ENCODE measurements at places on chromosomes 3 and 15. TPM values are rescaled to one million over a fixed set of nuclear protein-coding genes. Genes with fewer than 3 reads are reported as not detected.

- H3K27me3 ChIP-seq, result no peaks in the 10 kb centered on the region
- H3K4me1 ChIP-seq, result no peaks in the 10 kb centered on the region
- no peak for DNase-seq
- no peak overlapping the region for H3K4me3 ChIP-seq
- no peak overlapping the region for H3K27ac ChIP-seq
- H3K36me3 ChIP-seq, result no peaks in the 10 kb centered on the region
Measured at GRCh38 chr3:161879470-161879869, 382.9 kb downstream of the OTOL1 start.

GRCh38 chr3:146200461-146201220 lies 39.7 kb upstream of the PLOD2 start:
- H3K27ac ChIP-seq, result no peak overlapping the region
- DNase-seq, result no peak
- no peaks in the 10 kb centered on the region for H3K4me1 ChIP-seq
- H3K4me3 ChIP-seq, result no peak overlapping the region

DNA sequence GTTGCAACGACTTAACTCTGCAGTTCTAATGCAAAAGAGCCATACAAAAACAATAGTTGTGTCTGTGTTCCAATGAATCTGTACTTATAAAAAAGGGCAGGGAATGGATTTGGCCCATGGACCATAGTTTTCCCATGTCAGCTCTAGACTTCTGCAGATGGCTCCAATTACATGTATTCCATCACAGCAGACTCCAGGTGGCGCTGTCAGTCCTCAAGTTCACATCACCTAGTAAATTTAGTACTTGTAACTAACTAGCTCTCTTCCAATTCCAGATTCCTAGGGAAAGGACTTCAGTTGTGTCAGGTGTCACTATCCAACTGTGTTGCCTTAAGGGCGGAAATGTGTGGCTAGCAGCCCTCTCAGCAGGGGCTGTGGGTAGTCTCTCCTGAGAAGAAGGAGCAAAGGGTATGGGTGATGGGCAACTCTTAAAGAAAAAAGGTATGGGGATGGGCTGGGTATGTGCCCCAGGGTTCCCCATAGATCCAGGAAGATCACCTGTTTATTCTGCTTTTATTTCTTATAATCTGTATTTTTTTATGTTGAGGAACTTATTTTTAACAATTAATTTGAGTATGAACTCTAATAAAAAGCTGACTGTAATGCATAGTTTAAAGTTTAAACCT lies 36.2 kb downstream of the BBS4 start:
- peaks cover 12% of the 10 kb centered on the region for H3K36me3 ChIP-seq
- no peaks in the 10 kb centered on the region for H3K27me3 ChIP-seq
- DNase-seq, result peak; percentile 68
- no peaks in the 10 kb centered on the region for H3K4me1 ChIP-seq

GRCh38 chr3:170953736-170954135 lies 45.3 kb upstream of the EIF5A2 start:
- no peaks in the 10 kb centered on the region for H3K27me3 ChIP-seq
- H3K27ac ChIP-seq, result no peak overlapping the region
- H3K36me3 ChIP-seq, result no peaks in the 10 kb centered on the region
- H3K4me3 ChIP-seq, result no peak overlapping the region
- no peak for DNase-seq

DNA sequence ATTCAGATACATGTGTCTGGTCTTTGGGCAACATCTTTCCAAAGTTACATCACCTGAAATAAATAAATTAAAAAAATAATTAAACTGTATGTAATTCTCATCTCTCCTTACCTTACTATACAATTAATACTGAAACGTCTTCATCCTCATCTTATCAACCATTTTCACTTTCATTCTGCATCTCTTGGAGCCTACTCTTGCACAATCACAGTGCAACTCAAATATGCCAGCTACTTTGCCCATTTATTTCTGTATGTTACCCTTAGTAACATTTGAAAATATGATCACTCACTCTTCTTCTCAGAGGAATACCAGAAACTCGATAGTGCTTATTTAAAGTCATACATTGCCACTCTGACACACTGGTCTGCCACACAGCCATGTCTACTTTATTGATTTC lies 1357.1 kb upstream of the CADM2 start:
- H3K27me3 ChIP-seq, result no peaks in the 10 kb centered on the region
- DNase-seq, result no peak
- no peak overlapping the region for H3K27ac ChIP-seq

DNA sequence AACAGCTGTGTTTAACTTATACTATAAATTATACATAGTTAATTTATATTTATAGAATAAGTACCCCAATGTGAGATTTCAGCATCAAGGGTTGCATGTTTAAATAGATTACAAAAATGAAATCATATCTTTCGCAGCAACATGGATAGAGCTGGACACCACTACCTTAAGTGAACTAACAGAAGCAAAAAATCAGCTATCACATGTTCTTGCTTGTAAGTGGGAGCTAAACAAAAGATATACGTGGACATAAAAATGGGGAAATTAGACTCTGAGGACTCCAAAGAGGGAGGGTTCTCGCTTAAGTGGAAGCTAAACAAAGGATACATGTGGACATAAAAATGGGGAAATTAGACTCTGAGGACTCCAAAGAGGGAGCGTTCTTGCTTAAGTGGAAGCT lies 626.5 kb upstream of the DPPA4 start:
- DNase-seq, result no peak
- no peaks in the 10 kb centered on the region for H3K36me3 ChIP-seq
- H3K4me1 ChIP-seq, result no peaks in the 10 kb centered on the region

DNA sequence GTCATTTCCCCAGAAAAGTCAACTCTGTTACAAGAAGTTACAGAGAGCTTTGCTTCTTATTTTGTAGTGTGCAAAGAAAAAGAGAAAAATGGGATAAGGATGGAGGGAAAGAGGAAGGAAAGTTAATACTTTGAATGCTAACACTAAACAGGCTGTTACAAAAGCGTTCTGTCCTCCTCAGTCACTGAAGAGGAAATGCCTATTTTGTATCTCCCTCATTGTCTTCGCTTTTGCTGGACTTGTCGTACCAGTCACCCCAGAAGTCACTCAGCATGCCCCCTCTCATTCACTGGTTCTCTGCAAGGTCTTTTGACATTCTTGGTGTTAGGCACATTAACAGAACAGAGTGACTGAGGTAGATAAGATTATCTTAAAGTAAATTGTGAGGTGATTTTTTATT lies 129.6 kb downstream of the ALCAM start:
- H3K27me3 ChIP-seq, result no peaks in the 10 kb centered on the region
- no peaks in the 10 kb centered on the region for H3K36me3 ChIP-seq
- H3K4me3 ChIP-seq, result no peak overlapping the region
- no peak overlapping the region for H3K27ac ChIP-seq
- H3K4me1 ChIP-seq, result no peaks in the 10 kb centered on the region

GRCh38 chr15:81106560-81106959 lies 27.5 kb upstream of the CFAP161 start:
- H3K27me3 ChIP-seq, result peaks cover 12% of the 10 kb centered on the region
- DNase-seq, result peak; percentile 59
- no peak overlapping the region for H3K27ac ChIP-seq
- H3K36me3 ChIP-seq, result no peaks in the 10 kb centered on the region
- no peaks in the 10 kb centered on the region for H3K4me1 ChIP-seq

DNA sequence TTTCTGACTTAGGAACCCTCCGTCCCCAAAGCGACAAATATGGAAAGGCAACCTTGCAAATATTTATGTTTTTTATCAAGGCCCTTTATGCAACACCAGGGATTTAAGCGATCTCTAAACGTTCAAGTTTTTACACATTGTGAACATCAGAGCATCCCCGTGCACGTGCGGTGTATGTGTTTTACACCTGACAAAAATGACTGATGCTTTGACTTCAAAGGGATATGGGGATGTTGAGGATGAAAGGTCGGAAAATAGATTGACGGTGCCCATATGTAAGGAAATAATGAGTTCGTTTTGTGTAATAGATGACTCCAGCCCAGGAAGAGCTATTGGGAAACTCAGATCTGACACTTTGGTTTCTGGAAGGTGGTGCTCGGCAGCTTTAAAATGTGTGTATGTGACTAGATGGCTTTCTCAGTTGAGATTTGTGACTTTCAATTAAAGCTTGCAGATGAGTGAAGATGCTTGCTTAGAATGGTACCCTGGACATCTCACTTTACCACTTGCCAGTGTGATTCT lies 866 bp downstream of the SLC49A4 start:
- no peaks in the 10 kb centered on the region for H3K27me3 ChIP-seq
- peak overlapping the region; percentile 47 for H3K27ac ChIP-seq
- H3K36me3 ChIP-seq, result no peaks in the 10 kb centered on the region
- H3K4me3 ChIP-seq, result peak overlapping the region; percentile 83
- H3K4me1 ChIP-seq, result peaks cover 26% of the 10 kb centered on the region
- DNase-seq, result no peak

GRCh38 chr3:177420651-177421480 lies 223.6 kb upstream of the TBL1XR1 start:
- no peaks in the 10 kb centered on the region for H3K36me3 ChIP-seq
- H3K27me3 ChIP-seq, result no peaks in the 10 kb centered on the region
- no peak for DNase-seq
- H3K4me3 ChIP-seq, result no peak overlapping the region
- H3K4me1 ChIP-seq, result no peaks in the 10 kb centered on the region

- H3K36me3 ChIP-seq, result no peaks in the 10 kb centered on the region
- H3K4me1 ChIP-seq, result no peaks in the 10 kb centered on the region
- H3K4me3 ChIP-seq, result no peak overlapping the region
- no peak overlapping the region for H3K27ac ChIP-seq
- no peaks in the 10 kb centered on the region for H3K27me3 ChIP-seq
- DNase-seq, result no peak
Measured at GRCh38 chr15:100308213-100308600, 33.6 kb downstream of the ADAMTS17 start.

DNA sequence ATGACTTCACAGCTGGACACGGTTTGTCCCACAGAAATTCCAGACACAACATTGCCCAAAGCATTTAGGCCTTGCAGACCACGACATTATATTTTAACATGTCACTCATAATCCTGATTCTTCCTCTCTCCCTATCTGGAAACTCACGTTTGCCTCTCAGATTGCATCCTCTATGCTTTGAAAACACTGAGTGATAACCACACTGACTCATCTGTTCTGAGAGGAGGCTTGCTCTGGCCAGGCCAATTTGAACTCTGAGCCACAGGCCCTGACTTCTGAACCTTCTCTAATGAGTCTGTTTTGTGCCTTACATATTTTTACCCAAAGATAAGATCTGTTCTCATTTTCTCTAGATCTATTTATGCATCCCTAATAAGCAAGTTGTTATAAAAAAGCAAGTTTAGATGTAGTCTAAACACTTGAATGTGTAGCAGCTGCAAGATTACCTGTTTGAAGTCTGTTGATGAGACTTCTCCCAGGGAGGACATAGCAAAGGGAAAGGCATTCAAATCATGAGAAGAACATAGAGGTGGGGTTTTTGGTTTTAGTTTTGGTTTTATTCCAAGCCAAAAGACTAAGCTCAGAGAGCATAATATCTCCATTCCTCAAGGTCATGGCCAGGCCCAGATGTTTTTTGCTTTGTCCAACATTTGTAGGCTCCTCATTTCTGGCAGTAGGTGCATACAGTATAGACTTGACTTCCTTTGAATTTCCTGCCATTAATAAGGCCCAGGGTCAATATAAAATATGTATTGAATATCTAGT lies 234.4 kb upstream of the LRTM1 start:
- H3K27ac ChIP-seq, result no peak overlapping the region
- no peaks in the 10 kb centered on the region for H3K4me1 ChIP-seq
- DNase-seq, result no peak
- no peaks in the 10 kb centered on the region for H3K27me3 ChIP-seq

DNA sequence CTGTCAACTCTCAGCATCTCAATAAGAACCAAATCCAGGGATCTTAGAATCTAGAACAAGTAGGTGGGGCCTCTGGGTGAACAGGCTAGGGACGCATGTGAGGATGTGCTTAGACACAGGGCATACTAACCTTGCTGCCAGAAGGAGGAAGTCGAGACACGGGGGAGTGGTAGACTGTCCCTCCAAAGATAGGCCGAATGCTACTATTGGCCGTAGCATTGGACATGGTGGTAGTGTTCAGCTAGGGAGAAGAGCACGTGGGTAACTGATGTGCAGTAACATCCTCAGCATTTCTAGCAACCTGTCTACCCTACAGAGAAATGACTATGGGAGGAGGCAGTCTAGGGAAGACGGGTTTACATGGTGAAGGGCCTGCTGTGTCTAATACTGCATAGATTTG lies 15.6 kb downstream of the RCCD1 start:
- no peak for DNase-seq
- no peaks in the 10 kb centered on the region for H3K27me3 ChIP-seq
- H3K27ac ChIP-seq, result no peak overlapping the region
- H3K4me3 ChIP-seq, result no peak overlapping the region
- no peaks in the 10 kb centered on the region for H3K4me1 ChIP-seq

- peaks cover 18% of the 10 kb centered on the region for H3K4me1 ChIP-seq
- H3K36me3 ChIP-seq, result no peaks in the 10 kb centered on the region
- H3K27ac ChIP-seq, result no peak overlapping the region
- H3K4me3 ChIP-seq, result no peak overlapping the region
Measured at GRCh38 chr3:57957824-57958223, 50.4 kb upstream of the FLNB start.

GRCh38 chr3:47464588-47464987 lies 11.2 kb downstream of the SCAP start:
- no peak overlapping the region for H3K4me3 ChIP-seq
- peaks cover 9% of the 10 kb centered on the region for H3K4me1 ChIP-seq
- no peak overlapping the region for H3K27ac ChIP-seq
- H3K36me3 ChIP-seq, result no peaks in the 10 kb centered on the region
- no peak for DNase-seq

GRCh38 chr15:27842526-27842925 lies 256.6 kb downstream of the OCA2 start:
- no peaks in the 10 kb centered on the region for H3K4me1 ChIP-seq
- no peak overlapping the region for H3K27ac ChIP-seq
- no peak for DNase-seq
- H3K27me3 ChIP-seq, result no peaks in the 10 kb centered on the region

- no peak overlapping the region for H3K27ac ChIP-seq
- no peak for DNase-seq
- no peaks in the 10 kb centered on the region for H3K27me3 ChIP-seq
- H3K36me3 ChIP-seq, result no peaks in the 10 kb centered on the region
- no peak overlapping the region for H3K4me3 ChIP-seq
- no peaks in the 10 kb centered on the region for H3K4me1 ChIP-seq
Measured at GRCh38 chr3:186172353-186172752, 63.5 kb upstream of the ETV5 start.

CHRD gene
- not detected for polyA plus RNA-seq

PLCB2 gene
- polyA plus RNA-seq, result 312 TPM

RFTN1 gene
- 32.4 TPM for polyA plus RNA-seq

EDC3 gene
- 16.9 TPM for polyA plus RNA-seq

PLA2G4E gene
- not detected for polyA plus RNA-seq

GPR62 gene
- not detected for polyA plus RNA-seq

SATB1 gene
- polyA plus RNA-seq, result 59.4 TPM

PLSCR5 gene
- not detected for polyA plus RNA-seq

CTXND1 gene
- polyA plus RNA-seq, result not detected
